ENCODE measurements at places on chromosomes 1 and 21.
A peak's percentile ranks its signal among the peaks of the same experiment; 100 is the strongest.

- no peak for DNase-seq
These were observed 7.6 kb downstream of the RASSF5 start for GRCh38 chr1:206514813-206515387.

DNA sequence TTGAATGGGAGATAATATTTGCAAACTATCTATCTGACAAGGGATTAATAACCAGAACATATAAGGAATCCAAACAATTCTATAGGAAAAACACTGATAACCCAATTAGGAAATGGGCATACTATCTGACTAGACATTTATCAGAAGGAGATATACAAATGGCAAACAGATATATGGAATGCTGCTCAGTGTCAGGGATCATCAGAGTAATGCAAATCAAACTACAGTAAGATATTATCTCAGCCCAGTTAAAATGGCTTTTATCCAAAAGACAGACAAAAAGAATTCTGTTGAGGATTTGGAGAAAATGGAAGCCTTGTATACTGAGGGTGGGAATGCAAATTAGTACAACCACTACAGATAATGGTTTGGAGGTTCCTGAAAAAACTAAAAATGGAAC lies 758.0 kb upstream of the B3GALT2 start:
- DNase-seq, result no peak

GRCh38 chr1:56817716-56818463 lies 1.3 kb downstream of the FYB2 start:
- no peak for DNase-seq

DNA sequence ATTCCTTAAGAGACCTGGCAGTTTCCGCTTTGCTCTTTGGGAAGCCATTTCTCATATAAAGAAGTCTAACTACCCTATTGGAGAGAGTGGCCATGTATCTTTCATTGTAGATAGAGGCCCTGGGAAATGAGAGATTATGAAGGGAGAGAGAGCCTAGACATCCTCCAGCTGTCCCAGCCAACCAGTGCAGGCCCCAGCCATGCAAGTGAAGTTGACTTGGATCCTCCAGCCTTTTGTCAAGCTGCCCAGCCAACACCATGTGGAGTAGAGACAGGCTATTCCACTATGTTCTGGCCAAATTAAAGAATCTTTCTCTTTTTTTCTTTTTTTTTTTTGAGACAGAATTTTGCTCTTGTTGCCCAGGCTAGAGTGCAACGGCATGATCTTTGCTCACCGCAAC lies 7.1 kb upstream of the ANP32E start:
- no peak for DNase-seq

DNA sequence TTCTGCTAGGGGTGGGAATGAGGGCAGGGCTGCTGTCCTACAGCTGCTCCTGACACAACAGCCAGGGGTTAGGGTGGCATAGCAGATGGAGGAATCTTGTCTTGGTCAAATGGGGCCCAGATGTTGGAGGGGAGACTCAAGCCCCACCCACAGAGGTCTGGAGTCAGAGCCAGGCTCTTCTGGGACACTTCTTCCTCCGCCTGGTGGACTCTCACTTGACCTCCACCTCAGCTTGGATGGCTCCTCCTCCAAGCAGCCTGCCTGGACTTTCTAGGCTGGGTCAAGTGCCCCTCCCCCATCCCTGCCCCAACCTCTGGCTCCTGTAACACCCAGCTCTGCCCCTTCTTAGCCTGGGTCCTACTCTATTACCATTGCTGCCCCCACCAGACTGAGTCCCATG lies 35.5 kb downstream of the EPHA2 start:
- DNase-seq, result no peak

- DNase-seq, result no peak
These were observed 1024.5 kb upstream of the ADGRL2 start for GRCh38 chr1:80776266-80776665.

DNA sequence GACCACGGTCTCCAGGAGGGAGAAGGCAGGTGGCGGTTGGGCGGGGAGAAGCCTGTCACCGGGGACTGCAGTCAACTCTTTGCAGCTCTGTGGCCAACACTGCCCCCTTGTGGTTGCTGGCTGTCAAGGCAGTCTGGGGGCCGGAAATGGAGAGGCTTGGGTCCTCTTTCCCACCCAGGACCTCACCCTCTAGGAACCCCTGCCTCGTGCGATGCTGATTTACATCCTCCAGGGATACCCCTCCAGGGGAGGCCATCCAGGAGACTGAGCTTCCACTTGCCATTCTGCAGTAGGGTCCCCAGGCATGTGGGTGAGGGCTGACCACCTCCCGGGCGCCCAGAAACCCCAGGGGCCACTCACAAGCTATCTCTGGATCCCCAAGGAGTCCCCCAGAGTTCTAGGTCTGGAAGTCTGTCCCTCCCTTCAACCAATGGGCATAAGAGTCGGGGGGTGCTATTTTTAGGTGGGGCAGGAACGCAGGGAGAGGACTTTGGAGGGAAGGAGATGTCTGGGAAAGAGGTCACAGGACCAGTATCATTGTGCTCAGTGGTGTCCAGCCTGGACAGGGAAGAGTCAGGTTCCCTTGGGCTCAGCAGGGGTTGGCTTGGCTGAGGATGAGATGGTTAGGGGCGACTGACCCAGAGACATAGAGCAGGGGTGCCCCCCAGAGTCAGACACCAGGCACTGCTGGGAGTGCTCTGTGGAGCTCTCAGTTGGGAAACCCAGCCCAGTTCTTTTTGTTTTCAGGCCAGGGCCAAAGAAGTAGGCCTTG lies 7.1 kb upstream of the GPR61 start:
- peak; percentile 89 for DNase-seq

DNA sequence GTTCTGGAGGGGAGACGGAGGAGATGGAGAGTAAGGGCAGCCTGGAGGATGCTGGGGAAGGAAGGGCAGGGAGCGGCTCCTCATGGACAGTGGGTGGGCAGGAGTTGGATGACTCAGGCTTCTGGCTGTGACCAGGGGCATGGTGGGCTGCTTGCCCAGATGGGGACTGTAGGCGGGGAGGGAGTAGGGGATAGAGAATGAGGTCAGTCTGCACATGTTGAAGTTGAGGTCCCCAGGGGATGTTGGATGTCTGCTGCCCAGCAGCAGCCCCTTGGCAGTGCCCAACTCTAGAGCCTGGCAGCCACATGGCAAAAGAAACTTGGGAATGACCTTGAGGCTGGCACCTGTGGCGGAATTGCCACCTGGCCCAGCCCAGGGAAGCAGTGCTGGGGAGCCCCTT lies 6.4 kb downstream of the SELENON start:
- no peak for DNase-seq

GRCh38 chr1:181087400-181087901 lies 1.0 kb upstream of the IER5 start:
- DNase-seq, result no peak

GRCh38 chr21:42421018-42421793 lies 17.5 kb downstream of the UBASH3A start:
- no peak for DNase-seq

DNA sequence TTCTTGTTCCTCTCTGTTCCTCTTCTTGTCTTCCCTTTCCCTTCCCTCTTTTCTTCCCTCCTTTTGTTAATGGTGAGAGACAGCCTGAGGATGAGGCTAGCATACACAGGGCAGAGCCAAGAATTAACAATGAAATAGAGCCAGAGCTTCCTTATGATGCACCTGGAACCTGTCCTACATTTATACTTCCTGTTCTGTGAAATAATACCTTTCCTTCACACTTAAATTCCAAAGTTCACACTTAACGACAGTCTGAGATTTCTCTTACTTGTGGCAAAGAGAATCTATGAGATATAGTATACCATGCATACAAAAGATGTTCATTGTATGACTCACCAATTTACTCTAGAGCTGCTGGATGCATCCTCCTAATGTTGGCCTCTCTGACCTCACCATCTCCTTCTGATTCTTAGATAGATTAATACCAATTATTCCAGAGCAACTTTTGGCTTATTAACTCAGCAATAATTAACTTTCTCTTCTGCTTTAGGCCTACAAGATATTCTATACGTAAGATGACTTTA lies 30.8 kb upstream of the TSNAX start:
- DNase-seq, result no peak

GRCh38 chr1:167650269-167651160 lies 20.5 kb downstream of the RCSD1 start:
- DNase-seq, result no peak

GRCh38 chr1:222787729-222788128 lies 27.1 kb upstream of the DISP1 start:
- DNase-seq, result no peak

DNA sequence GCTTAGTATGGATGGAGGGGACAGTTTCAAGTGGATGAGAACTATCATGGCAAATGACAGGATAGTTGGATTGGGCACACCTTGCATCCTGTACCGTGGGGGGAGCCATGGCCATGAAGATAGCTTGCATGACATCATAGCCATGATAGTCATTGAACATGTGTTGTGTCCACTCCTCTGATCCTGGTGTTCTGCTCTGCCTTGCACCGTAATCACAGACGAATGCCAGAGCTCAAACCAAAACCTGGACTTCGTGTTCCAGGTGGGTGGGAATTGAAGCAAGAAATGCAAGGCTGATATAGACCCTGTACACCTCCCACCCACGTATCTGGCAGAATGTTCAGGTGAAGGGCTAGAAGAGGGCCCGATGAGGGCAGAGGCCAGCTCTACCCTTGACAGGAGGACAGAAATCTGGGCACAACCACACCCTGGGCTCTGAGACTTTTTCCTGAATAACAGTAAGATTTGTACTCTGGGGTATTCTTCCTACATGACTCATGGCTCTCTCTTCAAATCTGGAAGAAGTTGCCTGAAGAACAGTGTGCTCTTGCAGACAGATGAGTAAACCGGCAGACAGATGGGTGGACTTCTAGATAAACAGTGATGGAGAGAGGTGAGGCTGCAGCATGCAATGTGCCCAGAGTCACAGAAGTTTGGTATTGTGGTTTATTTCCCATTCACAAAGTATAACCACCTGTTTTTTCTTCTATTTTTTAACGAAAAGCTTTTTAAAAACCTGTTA lies 45.0 kb downstream of the KCNJ6 start:
- DNase-seq, result no peak

GRCh38 chr1:107593501-107594209 lies 371.3 kb downstream of the VAV3 start:
- no peak for DNase-seq

- no peak for DNase-seq
These were observed 449.5 kb upstream of the PROX1 start for GRCh38 chr1:213538251-213538650.

- no peak for DNase-seq
These were observed 1.2 kb downstream of the FHAD1 start for GRCh38 chr1:15248216-15248615.

- no peak for DNase-seq
These were observed 320.9 kb downstream of the ASTN1 start for GRCh38 chr1:176843352-176844297.

DNA sequence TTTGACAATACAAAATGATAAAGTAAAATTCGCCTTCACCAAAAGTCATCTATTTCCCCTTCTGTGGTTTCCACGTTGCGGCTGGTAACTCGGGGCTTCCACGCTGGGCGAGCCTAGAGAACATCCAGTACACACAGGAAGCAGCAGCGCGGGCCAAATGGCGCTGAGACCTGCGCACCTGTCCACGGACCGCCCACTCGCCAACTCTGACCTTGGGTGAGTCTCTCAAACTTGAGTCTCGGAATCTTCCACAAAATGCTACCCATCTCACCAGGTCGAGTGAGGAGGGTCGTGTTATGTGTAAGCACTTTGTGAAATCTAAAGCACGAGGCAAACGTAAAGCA lies 820 bp upstream of the TTF2 start:
- peak; percentile 25 for DNase-seq

GRCh38 chr1:245797592-245798348 lies 643.0 kb downstream of the KIF26B start:
- DNase-seq, result no peak

GRCh38 chr1:1345384-1345783 lies 3.8 kb downstream of the DVL1 start:
- no peak for DNase-seq

- DNase-seq, result no peak
These were observed 33.5 kb downstream of the HTR6 start for GRCh38 chr1:19698181-19698580.

DNA sequence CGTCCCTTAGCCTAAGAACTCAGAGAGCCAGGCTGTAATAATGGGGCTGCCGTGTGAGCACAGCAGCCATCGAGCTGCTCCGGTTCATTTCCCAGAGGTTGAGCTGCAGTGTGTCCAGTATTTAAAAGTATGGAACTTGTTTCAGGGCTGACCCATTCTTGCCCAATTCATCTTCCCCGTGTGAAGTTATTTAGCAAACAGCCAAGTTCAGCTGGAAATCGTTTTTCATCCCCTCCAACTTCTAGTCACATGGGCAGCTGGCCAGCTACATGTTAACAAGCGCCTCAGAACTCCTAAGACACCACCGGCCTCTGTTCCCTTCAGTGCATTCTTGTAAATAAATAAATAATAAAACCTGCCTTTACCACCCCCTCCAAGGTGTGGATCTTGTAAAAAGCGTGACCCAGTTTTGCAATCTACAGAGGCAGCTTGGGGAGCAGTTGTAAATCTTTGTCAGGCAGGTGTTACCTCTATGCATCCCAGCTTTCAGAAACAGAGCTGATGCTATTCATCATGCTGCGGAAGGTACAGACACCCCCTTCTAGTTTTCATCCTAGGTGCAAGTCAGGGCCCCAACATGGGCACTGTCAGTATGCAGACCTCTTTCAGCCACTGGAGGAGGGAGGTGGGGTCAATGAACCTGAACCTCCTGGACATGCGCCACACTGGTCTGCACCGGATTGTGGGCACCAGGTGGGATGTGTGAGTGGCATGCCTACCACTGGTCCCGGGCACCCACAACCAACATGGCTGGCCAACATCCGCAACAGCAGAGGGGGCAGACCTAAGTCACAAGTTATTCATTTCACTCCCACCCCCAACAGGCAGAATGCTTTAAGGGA lies 18.7 kb upstream of the KNCN start:
- no peak for DNase-seq

DNA sequence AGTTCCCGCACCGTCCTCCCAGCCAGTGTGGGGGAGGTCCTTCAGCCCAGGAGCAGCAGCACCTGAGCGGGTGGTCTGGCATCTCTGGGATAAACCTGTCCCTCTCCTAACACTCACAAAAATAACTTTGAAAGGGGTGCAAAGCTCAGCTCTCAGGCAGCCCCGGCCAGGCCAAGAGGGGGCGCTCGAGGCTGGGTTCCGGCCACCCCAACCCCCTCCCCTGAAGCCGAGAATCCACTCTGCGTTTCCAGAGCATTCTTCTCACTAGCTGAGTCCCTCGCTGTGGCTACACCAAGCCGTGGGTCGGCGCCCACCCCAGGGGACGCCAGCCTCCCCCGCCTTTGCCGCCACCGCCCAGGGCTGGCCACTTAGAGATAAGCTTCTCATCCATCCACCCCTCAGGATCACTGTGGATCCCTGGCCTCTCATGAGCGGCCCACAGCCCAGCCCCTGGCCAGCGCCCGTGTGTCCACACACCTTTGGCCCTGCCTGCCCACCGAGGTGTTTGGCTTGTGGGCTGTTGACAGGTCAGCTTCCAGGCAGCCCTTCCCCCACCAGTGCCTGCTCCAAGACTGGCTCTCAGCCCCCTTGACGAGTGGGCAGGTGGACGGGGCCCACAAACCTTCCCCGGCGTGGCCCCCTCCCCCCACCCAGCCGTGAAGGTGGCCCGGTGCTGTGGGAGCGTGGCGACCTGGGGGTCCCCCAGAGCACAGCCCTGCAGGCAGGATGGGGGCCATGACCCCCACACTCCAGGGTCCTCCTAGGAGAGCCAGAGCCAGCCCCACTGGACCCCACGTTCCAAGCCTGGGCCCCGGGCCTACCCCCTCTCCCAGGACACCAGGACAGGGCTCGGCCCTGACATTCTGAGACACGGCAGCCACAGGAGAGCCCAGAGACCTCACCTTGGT lies 1.9 kb downstream of the FTCD start:
- peak; percentile 24 for DNase-seq

- DNase-seq, result no peak
These were observed 82.4 kb upstream of the HOOK1 start for GRCh38 chr1:59732214-59732955.

Measured in stimulated activated CD8-positive, alpha-beta memory T cell treated with anti-CD3 and anti-CD28 coated beads, Interleukin-15, amount 100 ng/mL, for 1 hour (primary cell).